ENCODE measurements at places on chromosomes 16 and 17.

DNA sequence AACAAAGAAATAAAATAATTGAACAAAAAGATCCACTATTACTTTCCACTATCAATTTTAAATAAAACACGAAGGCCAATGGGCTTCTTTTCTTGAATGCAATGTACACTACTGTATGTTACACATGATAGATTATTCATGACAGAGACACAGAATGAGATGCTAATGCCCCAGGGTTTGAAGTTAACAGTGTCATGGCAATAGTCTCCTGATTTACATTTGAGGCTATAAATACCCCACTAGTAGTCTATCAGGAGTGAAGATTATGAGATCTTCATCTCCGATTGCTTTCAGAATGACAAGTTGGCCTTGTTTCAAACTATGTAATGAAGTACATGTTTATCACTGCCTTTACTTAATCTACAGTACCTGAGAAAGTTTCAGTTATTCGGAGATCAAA is 84.4 kb downstream of the RPGRIP1L start:
- no peak for DNase-seq

DNA sequence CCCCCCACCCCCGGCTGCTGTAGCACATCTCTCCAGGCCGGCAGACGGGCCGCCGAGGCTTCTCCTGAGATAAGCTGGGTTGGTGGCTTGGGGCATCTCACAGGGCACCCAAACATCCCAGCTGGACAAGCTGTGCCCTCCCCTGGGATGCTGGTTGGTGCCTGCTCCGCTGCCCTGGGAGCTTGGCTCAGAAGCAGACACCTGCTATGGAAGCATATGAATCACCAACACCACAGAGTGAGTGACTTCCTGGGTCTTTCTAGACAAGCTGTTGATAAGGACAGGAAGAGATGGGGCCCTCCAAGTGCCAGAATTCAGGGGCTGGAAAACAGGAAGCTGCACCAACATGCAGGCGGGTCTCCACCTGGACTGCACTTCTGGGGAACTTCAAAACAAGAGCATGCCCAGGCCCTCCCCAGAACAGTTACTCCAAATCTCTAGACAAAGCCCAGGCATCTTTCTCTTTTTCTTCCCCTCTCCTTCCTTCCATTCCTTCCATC is 13.7 kb downstream of the C16orf95 start:
- peak; percentile 19 for DNase-seq

DNA sequence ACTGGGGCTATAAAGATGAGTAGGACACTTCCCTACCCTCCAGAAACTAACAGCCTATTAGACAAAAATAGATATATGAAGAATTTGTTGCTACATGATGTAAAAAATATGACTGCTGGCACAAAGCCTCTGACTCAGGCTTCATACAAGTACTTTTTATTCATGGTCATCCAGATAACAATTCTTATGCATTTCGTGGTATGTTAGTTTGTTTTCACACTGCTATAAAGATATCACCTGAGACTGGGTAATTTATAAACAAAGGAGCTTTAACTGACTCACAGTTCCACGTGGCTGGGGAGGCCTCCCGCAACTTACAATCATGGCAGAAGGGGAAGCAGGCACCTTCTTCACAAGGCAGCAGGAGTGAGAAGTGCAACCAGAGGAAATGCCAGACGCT is 112.5 kb upstream of the HLF start:
- DNase-seq: peak; percentile 20

GRCh38 chr17:4892499-4893221 is 6.7 kb upstream of the C17orf107 start:
- no peak for DNase-seq

DNA sequence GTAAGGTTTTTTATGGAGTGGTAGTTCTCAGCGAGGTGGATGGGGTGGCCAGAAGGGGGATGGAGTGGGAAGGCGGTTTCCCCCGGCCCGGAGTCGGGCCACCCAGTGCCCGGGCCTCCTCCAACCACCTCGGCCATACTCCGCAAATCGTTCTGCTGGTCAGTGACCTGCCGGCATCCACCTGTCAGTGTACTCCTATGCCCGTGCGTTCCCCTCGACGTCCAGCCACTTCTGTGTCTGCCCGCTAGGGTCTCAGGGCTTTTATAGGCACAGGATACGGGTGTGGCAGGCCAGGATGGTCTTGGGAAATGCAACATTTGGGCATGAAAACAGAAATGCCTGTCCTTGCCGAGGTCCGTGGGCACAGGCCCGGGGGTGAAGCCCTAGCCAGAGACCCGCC is 19.3 kb upstream of the ASGR2 start:
- DNase-seq: no peak
